Stimulated activated CD4-positive, alpha-beta T cell treated with anti-CD3 and anti-CD28 coated beads, TNF-alpha, amount 100 ng/mL, for 48 hours (primary cell): ENCODE measurements at places on chromosomes 1 and 21.

GRCh38 chr1:82086739-82087138 lies 286.0 kb downstream of the ADGRL2 start:
- DNase-seq, result no peak

DNA sequence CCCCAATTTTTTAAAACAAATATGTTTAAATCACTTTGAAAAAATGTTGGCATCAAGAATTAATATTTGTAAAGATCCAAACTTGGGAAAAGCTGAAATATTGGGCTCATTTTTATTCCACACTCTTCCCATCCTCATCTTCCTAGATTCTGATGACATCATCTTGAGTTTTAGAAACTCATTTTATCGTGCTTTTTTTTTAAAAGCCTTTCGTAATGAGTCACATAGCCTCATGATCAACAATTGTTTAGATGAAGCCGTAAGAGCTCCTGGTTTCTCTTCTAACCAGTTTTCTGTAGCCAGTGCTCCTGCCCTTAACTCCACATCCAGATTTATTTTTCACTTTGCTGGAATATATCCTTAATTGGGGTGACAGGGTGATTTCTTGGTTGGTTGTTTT lies 78.6 kb downstream of the POFUT2 start:
- no peak for DNase-seq

DNA sequence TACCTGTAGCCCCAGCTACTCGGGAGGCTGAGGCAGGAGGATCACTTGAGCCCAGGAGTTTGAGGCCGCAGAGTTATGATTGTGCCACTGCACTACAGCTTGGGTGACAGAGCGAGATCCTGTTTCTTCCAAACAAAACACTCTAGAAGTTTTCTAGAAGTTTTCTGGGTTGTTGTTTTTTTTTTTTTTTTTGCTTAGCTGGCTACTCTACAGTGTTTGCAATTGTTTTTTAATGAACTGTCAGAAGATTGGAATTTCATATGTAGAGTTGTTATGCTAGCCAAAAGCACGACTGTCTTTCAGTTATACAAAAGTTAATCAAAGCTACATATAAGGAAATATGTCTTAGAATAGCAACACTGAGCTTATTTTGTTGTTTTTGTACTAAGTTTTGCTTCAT lies 30.9 kb upstream of the NEXN start:
- no peak for DNase-seq

DNA sequence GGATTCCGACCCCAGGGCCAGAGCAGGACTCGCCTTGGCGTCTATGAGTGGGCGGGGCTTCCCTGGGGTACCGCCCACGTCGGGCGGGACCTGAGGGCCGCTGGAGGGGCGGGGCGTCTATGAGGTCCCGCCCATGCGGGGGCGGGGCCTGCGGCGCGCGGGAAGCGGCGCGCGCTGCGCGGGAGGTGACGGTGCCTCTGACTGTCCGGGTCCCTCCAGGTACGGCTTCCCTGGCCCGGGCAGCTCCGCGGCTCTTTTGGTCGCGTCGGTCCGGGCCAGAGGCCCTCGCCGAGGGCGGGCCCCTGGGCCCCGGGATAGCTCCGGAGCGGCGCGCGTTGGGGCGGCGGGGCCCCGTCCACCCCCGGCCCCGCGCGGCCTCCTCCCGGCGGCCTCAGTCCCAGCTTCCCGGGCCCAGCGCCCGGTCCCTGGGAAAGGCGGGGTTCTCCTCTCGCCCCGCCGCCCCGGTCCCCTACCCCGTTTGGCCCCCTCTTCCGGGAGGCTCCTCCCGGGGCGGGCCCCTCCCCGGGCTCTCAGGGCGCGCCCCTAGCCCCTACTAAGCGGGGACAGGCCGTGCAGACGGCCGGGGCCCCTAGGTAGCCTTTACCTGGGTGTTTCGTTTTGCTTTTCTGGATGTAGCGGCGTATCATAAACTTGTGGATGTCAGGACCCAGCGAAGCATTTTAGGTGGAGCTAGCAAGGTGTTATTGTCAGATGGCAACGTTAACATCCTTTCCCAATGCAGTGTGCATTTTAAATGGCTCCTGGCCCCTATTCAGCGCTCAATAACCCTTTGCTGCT lies at the start of gene CHAF1B:
TSS of gene CHAF1B (plus strand) at position 160 of the 798 bp plus-strand sequence. CDS start 745 bp downstream, outside the sequence.
- peak; percentile 86 for DNase-seq

DNA sequence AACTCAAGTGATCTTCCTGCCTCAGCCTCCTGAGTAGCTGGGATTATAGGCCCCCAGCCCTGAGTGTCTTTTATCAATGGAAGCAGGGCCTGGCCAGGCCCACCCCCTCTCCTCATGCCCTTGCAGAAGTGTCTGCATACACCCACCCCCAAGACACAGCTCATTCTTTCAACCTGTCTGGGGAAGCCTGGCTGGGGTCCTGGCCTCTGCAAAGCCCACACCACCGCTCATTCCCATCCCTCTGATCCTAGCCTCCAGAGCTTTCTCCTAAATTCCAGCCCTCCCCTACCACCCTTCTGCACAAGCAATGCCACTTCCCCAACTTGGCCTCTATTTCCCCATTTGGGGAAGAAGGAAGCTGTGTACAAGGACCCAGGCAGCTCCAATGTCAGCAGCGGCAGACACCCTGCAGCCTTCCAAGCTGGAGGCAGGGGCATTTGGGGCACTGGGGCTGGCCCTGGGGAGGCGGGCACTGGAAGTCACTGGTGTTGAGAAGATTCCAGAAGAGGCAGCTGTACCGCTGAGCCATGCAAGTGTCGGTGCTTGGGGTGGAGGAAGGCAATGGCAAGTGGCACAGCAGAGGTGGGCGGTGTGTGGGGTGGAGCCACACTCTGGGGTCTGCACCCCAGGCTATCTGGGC lies 33.7 kb upstream of the ARF1 start:
- no peak for DNase-seq

GRCh38 chr1:157157501-157158190 lies 19.5 kb upstream of the ETV3 start:
- no peak for DNase-seq

GRCh38 chr21:45615145-45615711 lies 28.3 kb upstream of the PCBP3 start:
- DNase-seq, result peak; percentile 56

DNA sequence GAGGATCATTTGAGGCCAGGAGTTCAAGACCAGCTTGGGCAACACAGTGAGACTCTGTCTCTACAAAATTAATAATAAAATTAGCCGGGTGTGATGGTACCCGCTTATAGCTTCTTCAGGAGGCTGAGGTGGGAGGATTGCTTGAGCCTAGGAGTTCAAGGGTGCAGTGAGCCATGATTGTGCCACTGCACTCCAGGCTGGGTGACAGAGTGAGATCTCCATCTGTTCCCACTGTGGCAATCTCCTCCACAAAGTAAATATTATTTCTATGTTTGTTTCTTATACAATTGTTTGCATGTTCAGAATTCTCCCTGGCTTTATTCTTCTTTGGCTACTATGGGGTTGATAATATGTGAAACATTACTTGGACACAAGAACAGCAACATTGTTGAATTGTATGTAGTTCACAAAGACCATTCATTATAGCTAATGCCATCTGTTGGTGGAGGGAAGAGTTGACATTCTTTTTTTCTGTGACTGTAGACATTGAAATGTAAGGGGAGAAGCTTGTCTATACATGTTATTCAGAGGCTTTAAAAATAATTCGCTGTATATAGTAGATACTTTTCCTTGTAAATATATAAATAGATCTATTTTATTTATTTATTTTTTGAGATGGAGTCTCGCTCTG lies 47.8 kb upstream of the SRSF10 start:
- no peak for DNase-seq

GRCh38 chr1:54857746-54858561 lies 29.0 kb downstream of the DHCR24 start:
- no peak for DNase-seq

DNA sequence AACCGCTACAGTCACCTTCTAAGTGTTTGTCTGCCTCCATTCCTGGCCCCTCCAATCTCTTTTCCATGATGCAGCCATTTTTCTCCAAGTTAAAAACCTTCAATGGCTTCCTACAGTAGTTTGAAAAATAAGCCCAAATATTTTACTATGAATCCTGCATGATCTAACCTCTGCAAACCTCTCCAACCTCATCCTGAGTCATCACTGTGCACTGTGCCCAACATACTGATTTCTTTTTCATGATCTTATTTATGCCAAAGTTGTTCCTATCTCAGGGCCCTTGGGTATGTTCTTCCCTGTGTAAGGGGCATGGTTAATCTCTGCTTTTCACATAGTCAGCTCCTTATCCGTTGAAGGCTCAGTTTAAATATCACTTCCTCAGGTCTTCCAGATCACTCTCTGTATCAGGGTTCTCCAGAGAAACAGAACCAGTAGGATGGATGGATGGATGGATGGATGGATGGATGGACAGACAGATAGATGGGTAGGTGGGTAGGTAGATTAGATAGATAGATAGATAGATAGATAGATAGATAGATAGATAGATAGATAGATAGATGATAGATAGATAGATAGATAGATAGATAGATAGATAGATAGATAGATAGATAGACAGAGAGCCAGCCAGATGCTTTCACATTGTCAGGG lies 18.1 kb upstream of the PTPN14 start:
- no peak for DNase-seq

- no peak for DNase-seq
Observed at GRCh38 chr1:21302747-21303715, 12.8 kb upstream of the ECE1 start.

- DNase-seq, result no peak
Observed at GRCh38 chr1:150995896-150996295, 10.8 kb downstream of the MINDY1 start.

DNA sequence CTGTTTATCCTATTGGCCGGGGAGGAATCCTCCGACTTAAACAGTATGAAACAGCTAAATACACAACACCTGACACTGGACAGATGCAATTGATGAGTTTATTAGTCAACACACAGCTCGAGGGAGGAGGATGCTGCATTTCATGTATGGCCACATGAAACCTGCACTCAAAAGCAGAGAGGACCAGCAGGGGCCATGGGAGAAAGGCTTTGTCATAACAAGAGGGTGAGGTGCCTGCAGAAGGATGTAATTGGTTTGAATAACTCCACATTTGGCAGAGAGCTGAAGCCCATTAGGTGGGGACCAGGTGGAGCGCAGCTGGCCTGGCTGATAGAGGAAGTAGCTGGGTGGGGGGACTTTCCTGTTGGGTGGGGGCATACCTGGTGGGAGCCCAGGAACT lies 599.1 kb downstream of the PTPRU start:
- no peak for DNase-seq

DNA sequence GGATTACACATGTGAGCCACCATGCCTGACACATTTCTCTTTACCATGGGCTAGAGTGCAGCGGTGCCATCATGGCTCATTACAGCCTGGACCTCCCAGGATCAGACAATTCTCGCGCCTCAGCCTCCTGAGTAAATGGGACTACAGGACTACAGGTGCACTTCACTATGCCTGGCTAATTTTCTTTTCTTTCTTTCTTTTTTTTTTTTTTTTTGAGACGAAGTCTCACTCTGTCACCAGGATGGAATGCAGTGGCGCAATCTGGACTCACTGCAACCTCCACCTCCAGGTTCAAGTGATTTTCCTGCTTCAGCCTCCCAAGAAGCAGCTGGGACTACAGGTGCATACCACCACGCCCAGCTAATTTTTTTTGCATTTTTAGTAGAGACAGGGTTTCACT lies 14.8 kb upstream of the KIF1B start:
- DNase-seq, result no peak

GRCh38 chr1:200692316-200692715 lies 22.6 kb upstream of the DDX59 start:
- no peak for DNase-seq

DNA sequence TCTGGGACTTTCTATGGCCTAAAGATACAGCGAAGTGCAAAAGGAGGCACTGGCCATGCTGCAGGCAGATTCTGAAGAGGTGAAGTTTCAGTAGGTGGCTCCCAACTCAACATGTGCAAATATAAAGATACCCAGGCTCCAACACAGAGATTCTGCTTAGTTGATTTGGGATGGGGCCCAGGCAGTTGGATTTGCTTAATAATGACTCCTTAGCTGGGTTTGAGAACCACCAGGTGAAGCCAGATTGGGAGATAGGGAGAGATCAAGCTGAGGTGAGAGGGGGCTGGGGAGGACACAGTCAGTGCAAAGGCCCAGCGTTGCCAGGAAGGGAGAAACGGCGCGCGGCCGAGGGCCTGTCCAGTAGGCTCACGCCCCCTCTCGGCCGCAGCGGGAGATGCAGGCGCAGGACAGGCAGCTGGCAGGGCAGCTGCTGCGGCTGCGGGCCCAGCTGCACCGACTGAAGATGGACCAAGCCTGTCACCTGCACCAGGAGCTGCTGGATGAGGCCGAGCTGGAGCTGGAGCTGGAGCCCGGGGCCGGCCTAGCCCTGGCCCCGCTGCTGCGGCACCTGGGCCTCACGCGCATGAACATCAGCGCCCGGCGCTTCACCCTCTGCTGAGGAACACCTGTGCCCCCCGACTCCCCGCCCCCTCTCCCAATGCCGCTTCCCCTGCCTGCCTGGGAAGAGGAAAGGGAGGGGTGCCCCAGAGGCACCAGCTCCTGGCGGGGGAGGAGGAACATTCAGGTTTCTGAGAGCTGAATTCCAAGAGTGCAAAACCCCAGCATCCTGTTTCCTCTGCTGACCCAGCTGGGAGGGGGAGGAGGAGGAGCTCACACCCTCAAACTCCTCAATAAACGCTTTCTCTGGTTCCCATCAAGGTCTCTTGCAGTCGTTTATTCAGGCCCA lies 1.2 kb downstream of the FAM167B start:
- peak; percentile 71 for DNase-seq

- no peak for DNase-seq
Observed at GRCh38 chr1:63405987-63406386, 38.6 kb downstream of the ALG6 start.

GRCh38 chr1:46289976-46290375 lies 13.4 kb downstream of the LRRC41 start:
- no peak for DNase-seq

GRCh38 chr1:19794583-19794982 lies 5.1 kb downstream of the TMCO4 start:
- no peak for DNase-seq

DNA sequence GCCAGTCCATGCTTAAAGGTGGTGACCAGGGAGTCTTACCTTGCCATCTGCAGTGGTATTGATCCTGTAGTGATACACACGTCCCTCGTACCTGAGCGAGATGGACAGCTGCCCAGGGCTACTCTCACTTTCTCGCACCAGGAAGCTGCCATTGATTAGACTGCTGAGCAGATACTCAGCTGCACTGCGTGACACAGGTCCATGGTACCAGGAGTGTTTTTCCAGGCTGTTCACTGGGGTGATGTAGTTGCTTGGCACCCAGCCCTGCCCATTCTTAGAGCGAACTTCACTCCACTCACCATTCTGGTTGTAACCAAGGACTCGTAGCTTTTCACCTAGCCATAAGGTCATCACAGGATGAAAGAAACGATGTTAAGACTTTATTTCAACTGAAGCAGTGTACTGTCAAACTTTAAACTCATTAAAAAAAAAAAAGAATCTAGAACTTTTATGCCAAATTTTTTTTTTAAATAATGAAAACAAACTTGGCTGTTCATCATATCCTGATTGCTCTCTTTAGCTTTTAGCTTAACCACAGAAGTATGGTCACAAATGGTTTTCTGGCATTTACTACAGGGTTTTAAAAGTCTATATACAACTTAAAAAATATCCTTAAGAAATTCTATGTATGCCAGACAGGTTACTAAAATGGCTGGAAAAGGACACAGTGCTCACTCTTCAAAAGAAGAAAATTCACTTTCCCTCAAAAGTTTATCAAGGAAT lies 44.6 kb downstream of the TOR3A start:
- no peak for DNase-seq

- no peak for DNase-seq
Observed at GRCh38 chr1:40857737-40858136, 4.4 kb downstream of the CITED4 start.
